Urothelium cell line (cell line): ENCODE measurements at places on chromosomes 1 and 21.

DNA sequence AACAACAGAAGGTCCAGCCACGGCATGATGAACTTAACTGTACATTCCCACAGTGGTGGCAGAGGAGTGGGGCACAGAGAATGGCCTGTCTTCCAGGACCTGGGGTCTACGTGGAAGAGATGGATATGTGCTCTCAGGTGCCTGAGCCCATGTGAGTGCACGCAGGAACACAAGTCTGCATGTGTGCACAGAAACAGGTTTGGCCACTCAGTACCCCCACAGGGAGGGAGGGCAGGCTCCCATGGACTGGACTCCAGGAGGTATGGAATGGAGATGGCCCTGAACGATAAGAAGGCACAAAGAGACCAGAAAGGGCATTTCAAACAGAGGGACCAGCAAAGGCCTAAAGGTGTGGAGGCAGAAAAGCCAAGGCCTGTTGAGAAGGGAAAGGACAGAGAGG is 10.8 kb downstream of the COL9A2 start:
- no peak for DNase-seq

DNA sequence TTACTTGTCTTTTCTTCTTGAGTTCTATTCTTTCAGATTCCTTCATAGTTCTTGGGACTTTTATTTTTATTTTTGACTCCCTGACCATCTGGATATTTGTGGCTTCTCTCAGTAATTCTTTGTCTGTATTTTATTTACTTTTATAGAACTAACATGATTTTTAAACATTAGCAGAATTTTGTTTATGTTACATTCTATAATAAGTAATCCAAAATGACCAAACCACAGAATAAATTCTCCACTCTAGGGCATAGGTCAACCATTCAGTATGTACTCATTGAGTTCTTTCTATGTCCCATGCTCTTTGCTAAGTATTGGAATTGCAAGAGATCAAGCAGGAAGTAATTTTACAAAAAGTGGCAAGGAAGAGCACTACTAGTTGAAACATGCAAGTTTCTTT is 969.0 kb downstream of the TTLL7 start:
- no peak for DNase-seq

DNA sequence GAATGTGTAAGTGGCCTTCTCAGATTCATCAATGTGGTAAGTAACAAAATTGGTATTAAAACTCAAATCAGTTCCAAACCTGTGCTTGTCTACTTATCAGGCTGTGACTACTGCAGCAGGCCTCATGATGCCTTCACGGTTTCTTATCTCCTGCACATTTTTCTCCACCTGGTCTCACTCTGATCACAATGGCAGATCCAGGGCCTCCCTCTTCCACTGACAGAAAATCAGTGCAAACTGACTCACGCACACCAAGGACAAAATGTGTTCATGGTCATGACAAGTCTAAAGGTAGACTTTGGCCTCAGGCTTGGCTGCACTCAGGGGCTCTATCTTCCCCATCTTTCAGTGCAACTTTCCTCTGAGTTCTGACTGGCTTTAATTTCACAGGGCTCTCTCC is 56.7 kb upstream of the ATP1A1 start:
- no peak for DNase-seq

GRCh38 chr1:232329103-232329813 is 300.7 kb downstream of the SIPA1L2 start:
- DNase-seq = no peak

DNA sequence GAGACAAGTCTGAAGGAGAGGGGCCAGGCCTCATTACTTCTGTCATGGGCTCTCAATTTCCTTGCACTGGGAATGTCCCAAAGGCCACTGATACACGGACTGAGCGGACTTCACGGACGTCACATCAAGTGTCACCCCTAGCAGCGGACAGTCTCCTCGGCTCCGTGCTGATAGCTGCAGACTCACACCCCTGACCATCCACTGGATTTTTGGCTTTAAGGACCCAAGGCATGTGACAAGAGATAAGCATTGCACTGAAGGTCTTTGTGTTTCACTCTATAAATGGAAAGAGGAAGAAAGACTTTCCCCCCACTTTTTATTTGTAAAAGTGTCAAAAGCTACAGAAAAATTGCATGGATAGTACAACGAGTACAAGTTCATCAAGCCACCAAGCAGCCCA is 200.4 kb upstream of the FGGY start:
- DNase-seq = no peak

- peak; percentile 46 for DNase-seq
Observed at GRCh38 chr1:209583408-209583807, at the start of gene CAMK1G. Gene CAMK1G, plus strand, starts transcription at chr1:209583714. Its CDS starts 11,270 bp downstream, at chr1:209594984.

DNA sequence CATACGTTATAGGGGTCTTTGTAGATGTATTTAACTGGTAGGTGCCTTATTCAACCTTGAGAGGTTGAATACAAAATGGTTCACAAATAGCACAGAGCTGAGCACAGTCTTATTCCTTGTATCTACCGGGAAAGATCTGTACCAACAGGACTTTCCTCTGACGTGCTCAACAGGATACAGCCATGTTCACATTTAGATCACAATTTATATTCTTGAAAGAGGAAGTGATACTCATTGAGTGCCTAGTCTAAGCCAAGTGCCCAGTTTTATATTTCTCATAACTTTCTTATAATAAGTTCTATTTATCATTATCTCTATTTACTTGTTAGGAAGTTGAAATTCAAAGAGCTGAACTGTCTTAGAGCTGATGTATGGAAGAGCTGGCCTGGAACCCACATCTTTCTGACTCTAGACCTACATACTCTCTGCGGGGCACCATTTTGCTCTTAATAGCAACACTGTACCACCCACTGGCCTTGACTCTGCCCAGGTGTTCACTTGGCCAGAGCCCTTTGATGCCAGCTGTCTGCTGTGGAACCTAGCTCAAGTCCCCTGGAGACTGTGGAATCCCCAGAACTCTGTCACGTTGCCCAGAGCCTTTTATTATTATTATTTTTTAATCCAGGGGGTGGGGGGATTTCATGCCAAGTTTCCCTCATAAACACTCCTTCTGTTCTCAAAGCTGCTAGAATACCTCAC is 156.2 kb downstream of the TPR start:
- DNase-seq = no peak

DNA sequence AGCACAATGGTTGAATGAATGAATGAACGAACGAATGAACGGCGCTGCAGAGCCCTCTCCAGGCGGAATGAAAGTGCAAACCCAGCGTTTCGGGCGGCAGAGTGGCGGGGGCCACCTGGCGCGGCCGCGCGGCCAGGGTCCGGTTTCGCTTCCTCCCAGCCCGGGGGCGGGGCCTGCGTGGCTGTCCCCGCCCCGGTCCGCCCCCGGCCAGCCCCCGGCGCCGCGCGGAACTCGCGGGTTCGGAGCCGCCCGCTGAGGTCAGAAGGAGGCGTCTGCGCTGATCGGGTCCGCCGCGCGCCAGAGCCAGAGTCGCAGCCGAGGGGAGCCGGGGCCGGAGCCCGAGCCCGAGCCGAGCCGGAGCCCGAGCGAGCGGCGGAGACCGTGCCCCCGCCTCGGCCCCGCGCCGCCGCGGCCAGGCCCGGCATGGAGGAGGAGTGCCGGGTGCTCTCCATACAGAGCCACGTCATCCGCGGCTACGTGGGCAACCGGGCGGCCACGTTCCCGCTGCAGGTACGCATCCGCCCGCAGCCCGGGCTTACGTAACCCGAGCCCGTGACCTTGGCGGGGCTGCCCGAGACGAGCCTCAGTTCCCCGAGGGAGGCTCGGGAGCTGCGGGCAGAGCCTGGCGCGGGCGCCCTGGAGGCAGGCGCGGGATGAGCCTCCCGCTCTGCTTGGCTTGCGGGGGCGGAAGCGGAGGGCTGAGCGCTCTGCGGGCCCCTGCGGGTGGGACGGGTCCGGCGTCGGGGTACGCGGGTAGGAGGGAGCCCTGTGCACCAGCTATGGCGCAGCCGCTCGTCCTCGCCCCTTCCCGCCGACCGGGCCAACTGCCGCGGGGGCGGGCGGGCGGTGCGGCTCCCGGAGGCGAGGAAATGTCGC is at the start of gene PDXK:
TSS of gene PDXK (plus strand) at position 258 of the 876 bp plus-strand sequence. CDS start at position 424, 166 bp downstream.
- peak; percentile 88 for DNase-seq

GRCh38 chr1:33719771-33720670 is 143.9 kb upstream of the HMGB4 start:
- no peak for DNase-seq

DNA sequence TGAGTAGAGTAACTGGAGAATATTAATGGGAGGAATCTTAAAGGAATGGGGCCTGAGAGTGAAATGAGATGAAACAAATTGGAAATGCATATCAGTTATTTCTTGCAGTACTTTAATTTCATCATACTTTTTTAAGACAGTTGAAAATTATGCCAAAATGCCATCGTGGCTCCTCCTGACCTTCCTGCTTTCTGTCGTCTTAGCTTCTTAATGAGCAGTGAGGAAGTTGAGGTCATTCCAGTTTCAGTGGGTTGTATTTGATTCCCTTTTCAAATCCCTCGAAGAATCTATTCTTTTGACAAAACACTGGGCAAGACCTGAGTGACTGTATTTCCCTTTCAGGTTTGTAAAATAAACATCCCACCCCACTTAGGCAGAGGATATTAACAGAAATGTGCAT is 134.9 kb upstream of the MAP1LC3C start:
- DNase-seq = no peak

- no peak for DNase-seq
Observed at GRCh38 chr1:109935451-109935900, 24.8 kb downstream of the CSF1 start.

GRCh38 chr1:212752252-212752933 is 39.2 kb downstream of the NSL1 start:
- no peak for DNase-seq

- no peak for DNase-seq
Observed at GRCh38 chr1:18541046-18541795, 60.5 kb downstream of the KLHDC7A start.

DNA sequence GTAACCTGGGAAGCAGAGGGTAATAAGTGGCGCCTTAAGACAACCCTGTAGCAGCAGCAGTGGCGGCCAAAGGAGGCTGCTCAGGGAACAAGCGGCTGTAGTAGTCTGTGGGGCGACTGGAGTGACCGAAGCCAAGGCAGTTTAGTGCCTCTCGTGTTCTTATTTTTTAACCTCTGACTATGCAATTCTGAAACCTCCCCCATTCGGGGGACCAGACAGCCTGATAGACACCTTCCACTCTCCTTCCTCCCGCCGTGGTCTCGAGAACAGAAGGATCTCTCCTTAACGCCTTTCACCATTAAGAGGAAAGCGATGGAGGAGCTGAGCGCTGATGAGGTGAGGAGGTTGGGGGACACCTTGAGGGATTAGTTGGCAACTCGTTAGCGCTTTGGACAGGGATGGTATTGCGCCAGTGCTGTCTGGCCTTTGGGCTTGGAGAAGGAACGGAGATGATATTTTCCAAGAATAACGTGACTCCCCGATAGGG is 644 bp downstream of the UBE4B start:
- peak; percentile 26 for DNase-seq

GRCh38 chr1:200374569-200375295 is 35.1 kb downstream of the ZNF281 start:
- DNase-seq = peak; percentile 58

DNA sequence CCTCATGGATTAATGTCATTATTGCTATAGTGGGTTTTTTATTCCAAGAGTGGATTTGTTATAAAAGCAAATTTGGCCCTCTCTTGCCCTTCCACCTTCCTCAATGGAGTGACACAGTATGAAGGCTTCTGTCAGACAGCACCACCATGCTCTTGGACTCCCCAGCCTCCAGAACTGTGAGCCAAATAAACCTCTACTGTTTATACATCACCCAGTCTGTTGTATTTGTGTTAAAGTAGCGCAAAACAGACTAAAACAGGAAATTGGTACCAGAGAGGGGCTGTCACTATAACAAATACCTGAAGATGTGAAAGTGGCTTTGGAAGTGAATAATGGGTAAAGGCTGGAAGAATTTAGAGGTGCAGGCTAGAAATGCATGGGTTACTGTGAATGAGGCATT is 38.0 kb upstream of the DMRTB1 start:
- no peak for DNase-seq

DNA sequence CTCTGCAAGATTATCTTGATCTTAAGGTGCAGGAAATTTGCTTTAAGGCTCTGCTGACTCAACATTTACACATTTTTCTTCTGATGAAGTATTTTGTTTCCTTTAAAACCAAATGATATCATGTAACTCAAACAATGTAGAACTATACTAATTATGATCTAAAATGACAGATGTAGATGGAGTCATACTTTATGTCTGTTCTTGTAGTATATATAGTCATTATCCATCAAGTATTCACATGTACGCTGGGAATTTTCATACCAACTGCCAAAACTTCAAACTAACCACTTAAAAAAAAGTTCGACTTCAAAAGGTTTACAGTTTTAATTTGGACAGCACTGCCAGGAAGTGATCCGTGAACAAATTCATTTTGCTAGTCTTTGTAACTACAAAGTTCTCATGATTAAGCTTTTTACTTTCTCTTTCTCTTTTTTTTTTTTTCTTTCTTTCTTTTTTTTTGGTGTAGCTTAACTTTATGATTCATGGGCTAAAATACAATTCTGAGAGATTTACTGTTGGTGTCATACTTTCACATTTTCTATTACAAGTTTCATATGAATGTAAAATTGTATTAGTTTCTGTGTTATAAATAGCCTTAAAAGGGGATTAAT is 509.0 kb upstream of the CXADR start:
- DNase-seq = peak; percentile 3

DNA sequence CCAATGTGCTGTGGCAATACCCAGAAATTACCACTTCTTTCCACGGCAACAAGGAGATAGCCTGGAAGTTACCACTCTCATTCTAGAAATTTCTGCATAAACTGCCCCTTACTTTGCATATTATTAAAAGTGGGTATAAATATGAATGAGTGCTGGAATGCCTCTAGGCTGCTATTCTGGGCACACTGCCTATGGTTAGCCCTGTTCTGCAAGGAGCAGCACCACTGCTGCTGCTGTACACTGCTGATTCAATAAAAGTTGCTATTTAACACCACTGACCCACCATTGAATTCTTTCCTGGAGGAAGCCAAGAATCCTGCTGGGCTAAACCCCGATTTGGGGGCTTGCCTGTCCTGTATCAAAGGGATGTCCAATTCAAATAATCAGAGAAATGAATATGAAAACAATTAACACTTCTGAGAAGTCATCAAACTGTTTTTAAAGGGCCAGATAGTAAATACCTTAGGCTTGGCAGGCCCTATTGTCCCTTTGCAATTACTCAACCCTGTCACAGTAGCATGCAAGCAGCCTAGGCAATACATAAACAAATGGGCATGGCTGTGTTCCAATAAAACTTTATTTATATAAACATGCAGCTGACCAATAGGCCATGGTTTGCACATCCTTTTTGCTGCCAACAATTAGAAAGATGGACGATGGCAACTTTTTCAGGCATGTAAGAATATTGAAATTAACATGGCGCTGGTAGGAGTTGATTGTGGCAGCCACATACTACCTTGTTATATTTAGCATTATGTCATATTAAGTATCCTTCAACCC is 369.4 kb upstream of the B3GALT2 start:
- no peak for DNase-seq

DNA sequence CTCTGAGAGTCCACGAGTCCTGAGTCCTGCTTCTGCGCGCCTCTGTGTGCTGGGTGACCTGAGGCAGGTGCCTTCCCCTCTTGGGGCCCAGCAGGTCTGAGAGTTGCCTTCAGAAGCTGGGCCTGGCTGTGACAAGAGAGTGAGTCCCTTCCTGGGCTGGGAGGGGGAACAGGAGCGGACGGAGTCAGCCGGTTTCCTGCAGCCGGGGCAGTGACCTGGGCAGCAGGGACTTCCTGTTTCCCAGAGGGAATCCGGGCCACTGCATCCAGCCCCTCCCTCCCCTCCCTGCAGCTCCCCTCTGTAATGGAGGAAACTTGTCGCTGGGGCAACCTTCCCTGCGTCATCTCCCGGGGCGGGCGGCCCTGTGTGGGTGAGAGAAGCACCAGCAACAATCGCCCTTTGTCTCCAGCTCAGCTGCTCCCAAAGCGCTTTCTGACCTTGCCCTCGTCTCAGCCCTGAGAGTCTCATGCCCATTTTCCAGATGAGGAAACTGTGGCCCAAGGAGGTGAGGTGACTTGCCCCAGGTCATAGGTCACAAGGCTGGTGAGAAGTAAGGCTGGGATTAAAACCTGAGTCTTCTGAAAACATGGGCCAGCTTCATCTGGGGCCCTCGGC is 61.1 kb downstream of the SDC3 start:
- DNase-seq = peak; percentile 85
